ENCODE measurements at places on chromosomes 16 and 17.
A peak's percentile ranks its signal among the peaks of the same experiment; 100 is the strongest.

GRCh38 chr16:13839577-13839976, 80.4 kb upstream of the ERCC4 start:
- no peak for DNase-seq

- no peak for DNase-seq
Measured at GRCh38 chr17:78819402-78819801, 21.2 kb downstream of the USP36 start.

- peak; percentile 63 for DNase-seq
Measured at GRCh38 chr17:64146418-64147109, 16.6 kb upstream of the ERN1 start.

DNA sequence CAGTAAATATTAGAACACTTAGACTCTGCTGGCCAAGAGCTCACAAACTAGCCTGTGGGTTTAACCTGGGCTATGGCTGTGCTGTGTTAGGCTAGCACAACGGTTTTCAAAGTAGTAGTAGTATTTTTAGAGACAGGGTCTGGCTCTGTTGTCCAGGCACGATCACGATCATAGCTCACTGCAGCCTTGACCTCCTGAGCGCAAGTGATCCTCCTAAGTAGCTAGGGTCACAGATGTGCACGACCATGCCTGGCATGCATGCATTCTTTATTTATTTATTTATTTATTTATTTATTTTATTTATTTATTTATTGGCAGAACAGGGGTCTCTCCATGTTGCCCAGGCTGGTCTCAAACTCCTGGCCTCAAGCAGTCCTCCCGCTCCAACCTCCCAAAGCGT, 10.3 kb downstream of the MRPL27 start:
- DNase-seq: no peak

GRCh38 chr17:21387616-21388015, 11.5 kb downstream of the KCNJ12 start:
- no peak for DNase-seq

DNA sequence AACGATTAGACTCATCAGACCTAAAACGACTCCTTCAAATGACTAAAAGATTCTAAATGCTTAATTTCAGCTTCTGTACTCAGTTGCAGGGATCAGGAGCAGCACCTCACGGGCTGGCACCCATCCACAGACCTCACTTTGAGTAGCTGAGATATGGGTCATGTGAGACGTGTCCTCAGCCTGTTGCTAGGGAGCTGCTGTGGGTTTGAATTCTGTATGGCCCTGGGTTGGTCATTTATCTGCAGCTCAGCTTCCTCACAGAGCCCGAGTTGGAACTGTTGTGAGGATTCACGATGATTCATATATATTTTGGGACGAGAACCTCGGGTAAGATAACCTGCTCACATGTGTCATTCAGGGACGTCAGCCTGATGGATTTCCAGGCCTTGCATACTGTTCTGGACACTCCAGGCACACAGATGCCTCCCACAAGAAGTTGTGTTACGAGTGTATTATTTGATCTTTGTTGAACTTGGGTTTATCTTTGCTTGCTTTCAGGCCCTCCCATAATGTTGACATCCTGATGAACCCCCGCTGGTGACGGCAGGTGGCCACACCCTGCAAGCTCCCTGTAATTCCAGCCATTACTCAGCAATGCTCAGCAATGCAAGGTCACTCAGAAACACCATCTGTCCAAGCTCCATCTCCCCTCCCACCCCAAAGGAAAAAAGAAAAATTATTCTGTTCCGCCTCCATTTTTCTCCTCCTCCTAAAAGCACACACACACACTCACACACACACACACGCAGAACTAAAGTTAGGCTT, 137.6 kb downstream of the RBFOX3 start:
- DNase-seq: no peak

- DNase-seq: no peak
Measured at GRCh38 chr16:3950343-3951193, 70.1 kb upstream of the CREBBP start.

GRCh38 chr17:82299452-82299851, 18.0 kb downstream of the CD7 start:
- peak; percentile 76 for DNase-seq

DNA sequence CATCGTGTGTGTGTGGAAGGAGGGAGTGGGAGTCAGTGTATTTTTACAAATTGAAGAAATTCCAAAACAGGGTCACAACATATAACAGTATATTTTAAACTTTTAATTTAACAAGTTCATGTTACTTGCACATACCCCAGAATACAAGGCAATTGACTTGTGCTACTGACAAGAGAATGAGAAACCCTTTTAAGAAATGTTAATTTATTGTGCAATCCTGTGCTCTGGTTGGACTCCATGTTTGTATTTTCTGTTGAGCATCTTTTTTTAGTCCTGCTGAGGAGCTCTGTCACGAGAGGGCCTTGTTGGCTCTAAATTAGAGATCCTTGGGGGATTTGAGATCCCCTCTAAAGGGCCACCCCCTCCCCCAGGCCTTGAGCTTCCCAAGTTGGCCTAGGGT, 1.1 kb upstream of the EMP2 start:
- DNase-seq: no peak

- DNase-seq: no peak
Measured at GRCh38 chr17:63838631-63839171, 3.8 kb downstream of the SMARCD2 start.

DNA sequence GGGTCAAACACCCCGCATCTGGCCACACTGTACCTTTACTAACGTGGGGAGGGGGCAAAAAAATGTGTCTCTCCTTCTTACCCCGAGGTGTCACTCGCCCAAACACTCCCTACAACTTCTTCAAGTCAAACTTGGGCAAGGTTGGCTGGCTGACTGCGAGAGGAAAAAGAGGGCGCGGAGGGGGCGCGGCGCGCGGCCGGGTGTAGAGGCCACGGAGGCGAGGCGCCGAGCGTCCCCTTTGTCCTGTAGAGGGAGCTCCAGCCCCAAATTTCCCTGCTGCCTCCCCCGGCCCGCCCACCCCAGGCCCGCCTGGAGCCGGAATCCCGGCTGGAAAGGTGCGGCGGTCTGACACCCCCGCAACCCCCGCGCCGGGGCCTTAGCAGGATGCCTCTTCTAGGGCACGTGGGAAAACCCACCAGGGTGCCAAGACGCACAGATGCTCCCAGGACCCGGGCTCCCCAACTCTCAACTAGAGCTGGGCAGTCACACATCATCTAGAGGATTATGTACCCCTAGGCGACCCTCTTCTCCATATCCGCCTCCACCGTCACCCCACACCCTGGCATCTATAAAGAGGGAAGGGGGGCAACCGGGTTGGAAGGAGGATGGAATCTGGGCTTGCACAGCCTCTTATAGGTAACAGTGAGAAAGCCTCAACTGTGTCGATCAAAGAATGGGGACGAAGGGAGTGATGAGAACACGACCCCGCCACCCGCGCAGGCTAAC, 4.2 kb downstream of the IRX3 start:
- peak; percentile 63 for DNase-seq

DNA sequence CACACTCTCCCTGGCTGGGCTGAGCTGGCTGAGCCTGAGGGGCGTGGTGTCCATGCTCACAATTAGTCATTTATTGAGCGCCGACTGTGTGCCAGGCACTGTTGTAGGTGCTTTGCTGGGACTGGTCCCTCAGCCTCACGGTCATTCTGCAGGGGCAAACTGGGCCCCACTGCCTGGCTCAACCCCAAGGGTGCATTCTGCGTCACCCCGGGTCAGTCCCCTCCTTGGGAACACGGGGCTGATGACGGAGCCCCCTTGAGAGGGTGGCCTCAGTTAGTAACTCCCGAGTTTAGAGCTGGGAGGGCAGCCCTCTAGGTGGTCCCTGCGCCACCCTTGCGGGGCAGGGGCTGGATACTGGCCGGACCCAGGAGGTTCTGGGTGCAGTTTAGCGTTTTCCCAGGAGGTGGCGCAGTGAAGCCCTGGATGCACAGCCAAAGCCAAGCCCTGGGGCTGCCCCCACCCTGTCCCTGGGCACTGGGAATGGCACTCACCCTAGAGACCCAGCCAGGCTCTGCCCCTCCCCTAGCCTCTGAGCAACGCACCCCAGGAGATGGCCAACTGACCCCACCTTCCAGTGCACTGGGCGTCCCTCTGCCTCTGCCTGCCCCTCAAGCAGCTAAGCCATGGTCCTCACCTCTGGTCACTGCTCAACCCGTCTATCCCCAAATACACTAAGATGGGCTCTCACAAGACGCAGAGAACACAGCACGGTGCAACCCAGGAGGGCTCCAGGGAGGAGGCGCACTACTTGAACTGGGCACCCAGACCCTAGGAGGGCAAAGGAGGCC, 243.2 kb upstream of the GSE1 start:
- peak; percentile 74 for DNase-seq

GRCh38 chr16:12390644-12391043, 413.0 kb downstream of the CPPED1 start:
- no peak for DNase-seq

DNA sequence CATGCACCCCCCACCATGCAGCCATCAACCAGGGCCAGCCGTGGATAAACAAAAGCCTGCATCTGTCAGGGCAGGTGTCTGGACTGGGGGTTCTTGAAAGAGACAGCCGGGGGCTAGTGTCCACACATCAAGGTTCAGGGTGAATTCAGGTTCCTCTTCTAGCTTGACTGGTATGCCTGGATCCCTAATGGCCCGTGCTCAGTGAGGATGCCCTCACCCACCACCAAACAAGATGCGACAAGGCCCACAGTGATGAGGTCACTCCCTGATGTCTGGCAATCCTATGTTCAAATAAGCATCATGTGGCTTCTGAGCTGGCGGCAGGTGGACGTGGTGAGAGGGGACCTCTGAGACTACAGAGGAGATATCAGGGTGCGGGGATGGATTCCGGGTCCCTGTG, 64.6 kb downstream of the GOSR1 start:
- DNase-seq: no peak

- DNase-seq: no peak
Measured at GRCh38 chr16:12551946-12552345, 251.7 kb downstream of the CPPED1 start.

- peak; percentile 37 for DNase-seq
Measured at GRCh38 chr16:54928411-54929089, 2.1 kb upstream of the IRX5 start.

GRCh38 chr16:67054901-67055300, 26.0 kb downstream of the CBFB start:
- DNase-seq: no peak

DNA sequence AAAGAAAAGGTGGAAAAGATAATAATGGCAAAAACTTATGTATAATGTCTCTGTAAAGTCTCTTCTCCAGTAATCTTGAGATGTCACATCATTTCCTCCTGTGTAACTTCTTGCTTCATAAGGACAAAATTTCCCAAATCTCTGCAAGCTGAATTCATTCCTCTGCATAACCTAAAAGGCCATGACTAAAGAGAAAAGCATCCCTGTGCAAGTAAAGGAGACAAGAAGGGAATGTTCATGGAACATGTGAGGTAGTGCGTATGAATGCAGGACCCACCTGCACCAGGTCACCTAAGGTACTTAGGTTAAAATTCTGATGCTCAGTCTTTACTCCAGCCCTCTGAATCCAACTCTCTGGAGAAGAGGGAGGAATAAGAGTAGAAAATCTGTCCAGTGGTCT, 46.9 kb upstream of the NLK start:
- no peak for DNase-seq

GRCh38 chr17:14211801-14212200, 24.9 kb downstream of the CDRT15 start:
- DNase-seq: peak; percentile 46

DNA sequence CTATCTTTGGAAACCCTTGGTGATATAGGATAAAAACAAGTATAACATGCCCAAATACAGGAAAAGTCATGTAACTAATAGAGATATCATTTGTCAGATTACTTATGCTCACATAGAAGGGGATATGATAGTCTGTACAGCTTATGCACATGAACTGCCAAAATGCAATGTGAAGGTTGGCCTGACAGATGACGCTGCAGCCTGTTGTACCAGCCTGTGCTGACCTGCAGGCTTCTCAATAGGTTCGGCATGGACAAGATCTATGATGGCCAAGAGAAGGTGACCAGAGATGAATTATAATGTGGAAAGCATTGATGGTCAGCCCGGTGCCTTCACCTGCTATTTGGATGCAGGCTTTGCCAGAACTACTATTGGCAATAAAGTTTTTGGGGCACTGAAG, 12.7 kb downstream of the WFIKKN2 start:
- peak; percentile 15 for DNase-seq

- no peak for DNase-seq
Measured at GRCh38 chr16:85103114-85104079, 8.9 kb downstream of the CIBAR2 start.

GRCh38 chr16:81551151-81551808, 106.7 kb downstream of the CMIP start:
- no peak for DNase-seq

GRCh38 chr17:57527221-57528057, 217.7 kb downstream of the CCDC182 start:
- DNase-seq: no peak

DNA sequence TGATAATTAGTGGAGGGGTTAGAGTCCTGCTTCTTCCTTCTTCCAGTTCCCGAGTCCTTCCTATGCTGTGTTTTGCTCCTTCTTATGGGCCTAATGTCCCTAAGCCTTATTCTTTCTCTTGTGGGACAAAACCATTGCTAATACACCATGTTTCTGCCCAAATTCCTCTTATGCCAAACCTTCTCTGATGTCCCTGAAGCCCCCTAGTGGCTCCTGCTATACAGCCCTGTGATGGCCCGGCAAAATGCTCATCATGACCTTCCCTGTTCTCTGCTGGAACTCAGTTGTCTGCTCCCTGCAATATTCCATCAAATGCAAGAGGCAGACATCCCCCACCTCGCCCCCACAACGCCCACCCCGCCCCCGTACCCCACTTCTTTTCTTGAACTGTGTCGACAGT, 171.6 kb downstream of the CDH11 start:
- DNase-seq: peak; percentile 49

DNA sequence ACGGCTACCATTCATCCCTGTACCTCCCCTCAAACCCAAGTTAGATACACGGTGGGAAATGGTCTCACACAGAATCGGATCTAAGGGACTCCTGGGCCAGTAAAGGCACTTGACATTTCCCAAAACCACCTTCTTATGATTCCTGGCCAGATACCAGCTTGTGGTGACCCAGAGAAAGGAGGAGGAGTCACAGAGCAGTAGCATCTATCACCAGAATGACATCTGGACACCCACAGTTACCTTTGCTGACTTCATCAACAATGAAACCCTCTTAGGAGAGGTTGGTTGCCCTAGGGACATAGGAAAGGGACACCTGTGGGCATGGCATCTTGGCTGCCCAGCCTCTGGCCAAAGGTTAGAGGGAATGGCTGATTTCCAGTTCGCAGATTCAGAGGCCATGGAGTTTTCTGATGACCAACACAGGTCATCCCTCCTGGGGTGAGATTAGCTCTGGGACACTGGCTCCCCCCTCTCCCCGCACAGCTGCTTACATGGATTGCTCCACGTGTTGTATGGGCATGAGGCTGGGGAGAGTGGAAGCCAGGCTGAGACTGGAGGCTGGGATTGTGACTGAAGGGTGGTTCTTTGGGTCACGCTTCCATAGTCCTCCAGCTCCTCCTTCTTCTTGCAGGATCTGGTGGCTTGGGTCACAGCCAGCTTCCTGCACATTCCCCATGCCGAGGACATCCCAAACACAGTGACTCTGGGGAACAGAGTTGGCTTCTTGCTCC, 1.4 kb upstream of the AOC3 start:
- no peak for DNase-seq

Data from H9 (cell line).